SK-N-MC (cell line): ENCODE measurements at places on chromosomes 1 and 21.

DNA sequence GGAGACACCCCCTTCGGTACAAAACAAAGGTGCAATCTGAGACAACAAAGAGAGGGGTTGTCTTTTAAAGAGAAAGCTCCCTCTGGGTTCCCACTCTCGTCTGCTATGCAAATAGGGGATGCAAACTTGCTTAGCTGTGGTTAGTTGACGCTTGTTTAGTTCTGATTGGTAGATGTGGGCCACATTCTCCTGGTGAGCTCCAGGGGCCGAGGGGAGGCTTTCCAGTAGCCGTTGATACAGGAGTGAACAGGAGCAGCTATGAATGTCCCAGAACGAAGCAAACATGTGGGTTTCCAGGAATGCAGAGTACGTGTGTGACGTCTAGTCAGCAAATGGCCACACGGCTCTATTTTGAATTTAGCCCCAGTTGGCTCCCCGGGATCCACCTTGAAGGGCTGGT is 14.7 kb downstream of the TFF2 start:
- DNase-seq = no peak

GRCh38 chr1:224769452-224770335 is 153.6 kb downstream of the CNIH3 start:
- no peak for DNase-seq

DNA sequence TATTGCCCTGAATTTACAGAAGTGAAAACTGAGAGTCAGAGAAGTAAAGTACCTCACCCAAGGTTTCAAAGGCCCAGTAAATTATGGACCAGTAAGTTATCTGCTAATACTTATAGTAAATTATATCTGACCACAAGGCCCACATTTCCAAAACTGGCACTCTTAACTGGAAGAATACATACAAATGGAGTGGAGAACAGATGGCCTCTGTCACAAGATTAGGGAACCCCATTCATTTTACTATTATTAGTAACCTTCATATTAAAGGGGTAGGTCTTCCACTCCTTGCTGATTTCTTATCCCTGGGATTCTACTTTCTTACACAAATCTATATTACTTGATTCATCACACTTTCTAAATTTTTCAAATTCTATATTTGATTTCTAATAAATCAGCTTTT is 588.8 kb downstream of the NEGR1 start:
- DNase-seq = no peak

DNA sequence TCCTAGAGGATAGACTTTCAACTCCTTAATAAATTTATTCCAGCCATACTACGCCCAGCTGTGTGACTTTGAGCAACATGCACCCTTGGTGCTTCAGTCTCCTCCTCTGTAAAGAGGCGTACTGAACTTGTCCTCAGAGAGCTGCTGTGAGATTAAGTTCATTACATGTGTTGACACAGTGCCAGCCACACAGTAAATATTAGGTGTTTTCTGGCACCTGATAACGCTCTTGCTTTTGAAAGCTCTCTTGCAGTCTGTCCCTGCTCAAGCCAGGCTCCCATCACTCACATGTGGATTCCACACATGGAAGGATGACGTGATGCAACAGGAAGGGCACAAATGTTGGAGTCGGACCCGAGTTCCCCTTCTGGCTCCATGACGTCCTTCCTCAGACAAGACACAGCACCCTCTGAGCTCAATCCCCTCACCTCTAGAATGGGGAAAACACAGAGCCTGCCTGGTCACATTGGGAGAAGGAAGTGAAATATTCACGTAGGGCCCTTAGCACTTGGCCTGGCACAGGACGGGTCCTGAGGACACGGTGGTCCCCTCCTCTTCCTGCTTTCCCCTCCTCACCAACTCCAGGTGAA is 7.7 kb downstream of the IFNLR1 start:
- no peak for DNase-seq

DNA sequence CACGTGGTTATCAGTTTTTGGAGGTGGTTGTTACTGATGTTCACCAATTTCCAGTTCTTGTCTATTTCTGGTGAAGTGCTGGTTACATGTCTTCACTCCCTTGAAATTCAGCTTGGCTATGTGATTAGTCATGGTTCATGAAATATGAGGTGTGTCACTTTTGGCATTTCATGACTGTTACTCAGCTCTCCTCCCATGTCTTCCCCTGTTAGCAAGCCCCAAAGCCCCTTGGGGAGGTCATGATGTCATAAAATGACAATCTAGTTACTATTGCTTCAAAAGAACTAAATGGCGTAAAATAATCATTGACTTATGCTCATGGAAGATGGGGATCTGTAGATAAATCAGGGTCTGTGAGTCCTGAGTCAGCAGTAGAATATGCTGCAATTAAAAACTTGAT is 425.1 kb downstream of the SETD4 start:
- DNase-seq = no peak

- no peak for DNase-seq
Observed at GRCh38 chr21:32427958-32428623, 15.6 kb downstream of the EVA1C start.

- DNase-seq = no peak
Observed at GRCh38 chr1:15578921-15579682, 5.7 kb downstream of the AGMAT start.

GRCh38 chr1:15849775-15850324 is 2.3 kb downstream of the SPEN start:
- DNase-seq = peak; percentile 75

DNA sequence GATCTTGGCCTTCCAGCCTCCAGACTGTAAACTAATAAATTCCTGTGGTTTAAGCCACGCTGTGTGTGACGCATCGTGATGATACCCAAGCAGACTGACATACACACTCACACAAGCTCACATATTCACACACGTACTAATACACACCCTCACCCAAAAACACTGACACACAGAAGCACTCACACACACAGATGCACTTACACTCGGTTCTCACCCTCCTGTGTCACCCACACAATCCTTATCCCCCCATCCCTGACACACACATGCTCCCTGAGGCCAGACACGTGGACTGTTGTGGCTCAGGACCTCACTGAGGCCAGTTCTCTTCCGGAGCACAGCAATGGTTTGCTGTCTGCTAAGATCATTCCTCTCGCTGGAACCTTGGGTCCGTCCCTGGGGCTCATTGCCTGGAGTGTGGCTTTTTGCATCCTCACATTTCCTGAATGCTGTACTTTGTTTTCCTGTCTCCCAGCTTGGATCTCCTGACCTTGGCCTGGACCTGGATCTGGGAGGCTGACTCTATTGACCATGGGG is 76.9 kb upstream of the LYST start:
- no peak for DNase-seq

DNA sequence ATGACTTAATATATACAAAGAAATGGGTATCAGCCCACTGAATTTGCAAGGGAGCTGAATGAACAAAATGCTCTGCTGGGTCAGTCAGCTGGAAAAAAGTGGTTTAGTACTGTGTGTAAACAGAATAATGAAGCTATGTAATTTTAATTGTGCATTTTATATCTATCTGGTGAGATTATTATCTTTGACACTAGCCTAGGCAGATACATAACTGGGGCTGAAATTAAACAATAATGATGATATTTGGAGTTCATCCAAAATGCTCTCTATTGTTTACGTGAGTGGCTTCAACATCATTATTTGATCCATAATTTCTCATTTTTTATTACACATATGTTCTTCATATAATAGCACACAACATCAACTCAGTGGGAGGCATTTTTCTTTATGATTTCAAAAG is 208.5 kb upstream of the SNX7 start:
- no peak for DNase-seq

GRCh38 chr21:44448651-44449131 is 6.6 kb upstream of the LRRC3 start:
- DNase-seq = no peak

- no peak for DNase-seq
Observed at GRCh38 chr1:114272593-114272992, 118.9 kb upstream of the SYT6 start.

DNA sequence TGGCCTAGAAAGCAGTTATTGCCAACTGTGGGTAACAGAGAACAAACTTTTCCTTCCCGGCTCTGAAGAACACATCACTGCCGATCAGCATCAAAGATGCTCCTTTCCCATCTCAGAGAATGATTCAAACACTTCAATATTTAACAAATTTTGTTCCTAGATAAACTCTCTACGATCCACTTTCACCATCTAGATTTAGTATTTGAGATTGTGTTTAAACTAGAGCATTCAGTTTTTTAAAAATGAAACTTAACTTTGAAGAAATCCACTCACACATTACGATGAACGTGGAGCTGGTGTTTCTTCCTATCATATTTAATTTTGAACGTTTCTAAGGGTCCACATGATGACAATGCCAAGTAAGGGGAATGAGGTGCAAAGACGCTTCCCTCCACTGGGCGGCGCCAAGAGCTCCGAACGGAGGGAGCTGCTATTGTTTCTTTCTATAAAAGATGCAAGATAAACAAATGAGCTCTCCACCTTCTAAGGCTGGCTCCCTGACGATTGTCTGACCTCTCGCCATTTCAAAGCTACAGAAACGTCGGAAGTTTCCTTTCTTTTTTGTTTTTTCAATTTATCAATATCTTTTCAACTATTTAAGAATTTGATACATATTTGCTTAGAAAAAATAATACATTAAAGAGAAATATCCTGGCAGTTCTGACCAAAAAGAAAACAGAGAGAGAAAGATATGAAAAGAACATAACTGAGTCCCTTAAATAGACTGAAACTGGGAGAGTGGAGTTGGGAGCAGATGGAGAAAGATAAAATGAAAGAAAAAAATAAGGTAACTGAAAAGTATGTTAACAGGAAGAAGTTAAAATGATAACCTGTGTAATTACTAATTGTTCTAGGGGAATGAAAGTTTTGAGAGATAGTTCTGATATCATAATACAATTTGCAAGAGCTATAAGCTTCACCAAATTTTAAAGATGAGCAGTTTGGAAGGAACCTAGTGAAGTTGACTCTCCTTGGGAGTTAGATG is 4.4 kb upstream of the BARHL2 start:
- DNase-seq = peak; percentile 34

- DNase-seq = no peak
Observed at GRCh38 chr1:156439036-156439776, 61.4 kb downstream of the MEF2D start.

- DNase-seq = no peak
Observed at GRCh38 chr1:214566158-214567104, 15.0 kb upstream of the PTPN14 start.

DNA sequence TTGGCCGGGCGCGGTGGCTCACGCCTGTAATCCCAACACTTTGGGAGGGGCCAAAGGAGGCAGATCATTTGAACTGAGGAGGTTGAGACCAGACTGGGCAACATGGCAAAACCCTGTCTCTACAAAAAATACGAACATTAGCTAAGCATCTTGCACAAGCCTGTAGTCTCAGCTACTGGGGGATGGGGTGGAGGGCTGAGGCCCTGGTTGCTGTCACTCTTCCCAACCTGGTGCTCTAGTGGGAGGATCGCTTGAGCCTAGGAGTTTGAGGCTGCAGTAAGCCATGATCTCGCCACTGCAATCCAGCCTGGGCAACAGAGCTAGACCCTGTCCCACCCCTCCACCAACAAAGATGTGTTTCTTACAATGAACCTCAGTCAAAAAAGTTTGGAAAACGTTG is 2.8 kb downstream of the PHGDH start:
- DNase-seq = no peak

DNA sequence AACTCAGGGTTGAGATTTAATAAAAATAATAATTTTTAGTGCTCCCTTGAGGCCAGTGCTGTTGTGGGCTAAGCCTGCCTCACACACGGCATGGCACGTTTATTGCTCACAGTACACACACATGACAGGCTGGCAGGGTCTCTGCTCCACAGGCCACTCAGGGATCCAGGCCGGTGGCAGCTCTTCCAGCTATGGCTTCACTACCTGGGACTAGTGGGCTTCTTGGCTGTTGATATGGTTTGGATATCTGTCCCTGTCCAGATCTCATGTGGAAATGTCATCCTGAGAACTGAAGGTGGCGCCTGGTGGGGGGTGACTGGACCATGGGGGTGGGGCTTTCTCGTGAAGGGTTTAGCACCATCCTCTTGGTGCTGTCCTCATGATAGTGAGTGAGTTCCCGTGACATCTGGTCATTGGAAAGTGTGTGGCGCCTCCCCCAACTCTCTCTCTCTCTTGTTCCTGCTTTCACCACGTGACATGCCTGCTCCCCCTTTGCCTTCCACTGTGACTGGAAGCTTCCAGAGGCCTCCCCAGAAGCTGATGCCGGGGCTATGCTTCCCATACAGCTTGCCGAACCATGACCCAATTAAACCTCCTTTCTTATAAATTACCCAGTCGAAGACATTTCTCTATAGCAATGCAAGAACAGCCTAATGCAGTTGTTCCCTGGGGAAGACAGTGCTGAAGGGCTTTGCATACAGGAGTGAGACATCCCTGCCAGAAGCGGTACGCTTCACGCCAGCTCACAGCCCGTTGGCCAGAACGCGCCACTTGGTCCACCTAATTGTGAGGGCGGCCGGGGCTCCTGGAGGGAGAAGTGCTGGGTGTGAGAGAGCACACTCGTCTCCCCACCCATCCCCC is 226.9 kb upstream of the C1orf174 start:
- DNase-seq = no peak

GRCh38 chr1:90475631-90476030 is 241.5 kb downstream of the BARHL2 start:
- DNase-seq = no peak

GRCh38 chr1:96340686-96341085 is 380.9 kb upstream of the PTBP2 start:
- no peak for DNase-seq

DNA sequence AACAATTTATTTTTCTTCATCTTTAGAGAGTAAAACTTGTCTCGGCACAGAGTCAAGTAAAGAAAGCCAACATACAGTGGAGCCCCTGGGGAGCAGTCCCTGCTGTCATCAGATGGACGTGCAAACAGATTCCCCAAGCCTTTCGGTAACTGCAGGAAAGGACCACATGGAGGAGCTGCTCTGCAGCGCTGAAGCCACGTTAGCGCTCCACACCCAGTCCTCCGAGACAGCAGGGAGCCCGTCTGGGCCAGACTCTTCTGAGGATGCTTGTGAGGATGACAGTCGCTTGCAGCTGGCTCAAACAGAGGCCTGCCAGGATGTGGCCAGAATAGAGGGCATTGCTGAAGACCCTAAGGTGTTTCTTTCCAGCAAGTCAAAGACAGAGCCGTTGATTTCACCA is 77.1 kb upstream of the SCCPDH start:
- DNase-seq = peak; percentile 6

DNA sequence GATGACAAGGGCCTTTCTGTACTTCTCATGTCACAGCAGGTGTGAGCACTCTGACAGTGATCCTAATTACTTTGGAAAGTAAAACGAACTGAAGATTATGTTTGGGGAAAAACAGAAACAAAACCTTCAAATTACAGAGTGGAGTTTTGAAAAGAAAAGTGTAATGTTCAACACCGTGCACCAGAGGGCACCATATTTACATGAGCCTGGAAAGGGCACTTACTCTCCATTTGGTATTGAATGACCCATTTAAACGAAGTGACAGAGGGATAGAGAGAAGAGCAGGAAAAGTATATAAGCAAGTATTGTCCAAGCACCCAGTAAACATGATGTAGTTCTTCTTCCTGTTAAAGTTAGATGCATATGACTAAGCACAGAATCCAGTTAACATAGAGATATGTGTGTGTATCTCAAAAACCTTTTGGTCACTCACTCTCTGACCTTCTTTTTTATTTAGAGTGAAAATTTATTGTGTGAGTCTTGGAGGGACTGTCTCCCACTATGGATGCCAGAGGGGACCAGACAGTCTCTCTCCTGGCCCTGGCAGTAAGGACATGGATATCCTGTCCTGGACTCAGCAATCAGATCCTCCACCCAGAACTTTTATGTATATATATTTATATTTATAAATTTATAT is 3.8 kb upstream of the RGSL1 start:
- no peak for DNase-seq
